Activated T-helper 1 cell treated with Interleukin-2 at 50 U/mL for 16 hours (primary cell): ENCODE measurements at places on chromosomes 12 and 14.

GRCh38 chr12:124893792-124894516 is 20.5 kb downstream of the UBC start:
- no peak for DNase-seq

- DNase-seq: no peak
These were observed 57.7 kb downstream of the ARF6 start for GRCh38 chr14:49950275-49951228.

GRCh38 chr12:119169150-119169549 is 9.6 kb upstream of the HSPB8 start:
- DNase-seq: no peak

DNA sequence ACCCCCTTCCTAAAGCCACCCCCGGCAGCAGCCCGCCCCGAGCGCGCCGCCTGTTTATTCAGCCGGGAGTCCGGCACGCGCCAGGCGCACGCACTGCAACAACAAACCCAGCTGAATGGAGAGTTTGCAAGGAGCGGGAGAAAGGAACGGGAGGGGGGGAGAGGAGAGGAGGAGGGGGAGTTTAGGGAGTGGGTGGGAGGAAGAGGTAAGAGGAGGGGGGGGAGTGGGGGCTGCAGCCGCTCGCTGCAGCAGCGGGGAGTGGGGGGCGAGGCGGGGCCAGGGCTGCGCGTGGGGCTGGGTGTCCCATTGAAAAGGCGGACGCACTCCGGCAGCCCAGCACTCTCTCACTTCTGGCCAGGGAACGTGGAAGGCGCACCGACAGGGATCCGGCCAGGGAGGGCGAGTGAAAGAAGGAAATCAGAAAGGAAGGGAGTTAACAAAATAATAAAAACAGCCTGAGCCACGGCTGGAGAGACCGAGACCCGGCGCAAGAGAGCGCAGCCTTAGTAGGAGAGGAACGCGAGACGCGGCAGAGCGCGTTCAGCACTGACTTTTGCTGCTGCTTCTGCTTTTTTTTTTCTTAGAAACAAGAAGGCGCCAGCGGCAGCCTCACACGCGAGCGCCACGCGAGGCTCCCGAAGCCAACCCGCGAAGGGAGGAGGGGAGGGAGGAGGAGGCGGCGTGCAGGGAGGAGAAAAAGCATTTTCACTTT is at the start of gene ASCL1:
Gene ASCL1, plus strand, starts transcription at position 336 of the 712 bp plus-strand sequence. CDS start 571 bp downstream, outside the sequence.
- no peak for DNase-seq

GRCh38 chr12:40039598-40039997 is 66.3 kb downstream of the SLC2A13 start:
- no peak for DNase-seq

DNA sequence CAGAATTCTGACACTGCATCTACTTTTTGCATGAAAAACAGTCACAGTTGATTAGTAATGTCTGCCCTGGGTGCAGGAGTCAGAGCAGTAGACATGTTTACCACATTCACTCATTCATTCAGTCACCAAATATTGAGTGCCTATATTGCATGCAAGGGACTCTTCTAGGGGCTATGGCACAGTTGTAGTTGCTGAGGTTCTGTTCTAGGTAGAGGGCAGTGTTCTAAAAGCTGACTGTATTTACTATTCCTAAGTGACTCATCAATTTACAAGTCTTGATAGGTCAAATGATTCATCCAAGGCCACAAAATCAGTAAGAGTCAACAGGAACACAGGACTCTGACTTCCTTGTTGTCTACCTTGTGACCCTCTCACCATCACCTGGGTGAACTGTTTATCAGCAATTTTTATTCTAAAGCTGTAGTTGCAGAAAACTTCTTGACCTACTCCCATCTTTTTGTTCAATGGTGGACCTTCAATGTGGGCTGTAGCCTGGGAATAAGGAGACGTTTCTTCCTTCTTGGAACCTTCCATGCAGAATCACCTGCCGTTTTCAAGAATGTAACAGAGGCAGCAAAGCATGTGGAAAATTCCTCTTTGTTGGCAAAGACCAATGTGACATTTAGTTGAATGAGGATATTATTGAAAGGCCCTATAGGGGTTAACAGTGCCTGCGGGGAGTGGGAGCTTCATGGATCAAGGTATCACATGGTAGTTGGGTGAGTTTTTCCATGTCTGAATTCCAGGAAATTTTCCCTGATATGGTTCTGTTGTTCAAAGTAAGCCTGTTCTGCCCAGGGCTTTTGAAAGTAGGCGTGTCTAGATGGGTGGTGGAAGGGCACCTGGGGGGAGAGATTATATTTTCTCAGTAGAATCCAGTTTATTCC is 223.2 kb downstream of the KTN1 start:
- no peak for DNase-seq

DNA sequence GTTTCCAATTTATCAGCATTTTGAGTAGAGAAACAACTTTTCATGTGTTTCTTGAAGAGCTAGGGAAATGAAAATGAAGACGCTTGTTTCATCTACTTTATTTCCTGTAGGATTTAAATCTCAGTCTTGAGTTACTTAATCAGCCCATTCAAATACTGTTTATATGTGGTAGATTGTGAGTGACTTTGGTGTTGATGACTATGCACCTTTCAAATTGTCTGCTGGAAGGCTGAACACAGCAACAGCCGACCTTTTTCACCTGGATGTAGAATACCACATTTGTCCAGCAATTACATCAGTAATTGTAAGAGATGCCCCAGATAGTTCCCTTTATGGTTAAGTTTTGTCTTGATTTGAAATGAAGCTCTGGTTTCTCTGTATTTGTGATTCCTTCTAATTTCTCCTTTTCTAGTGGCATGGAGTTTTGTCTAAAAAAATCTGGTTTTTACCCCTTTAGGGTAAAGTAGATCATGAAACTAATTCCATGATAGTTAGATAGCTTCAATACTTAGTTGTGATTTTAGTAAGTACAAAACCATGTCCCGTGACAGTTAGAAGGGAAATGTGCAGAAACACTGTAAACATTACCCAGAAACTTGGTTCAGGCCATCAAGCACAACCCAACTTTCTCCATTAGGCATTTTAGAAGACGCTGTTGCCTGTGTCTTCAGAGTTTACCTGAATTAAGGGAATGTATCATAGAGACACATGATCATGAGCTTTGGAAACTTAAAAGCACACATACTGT is 165.0 kb downstream of the SRGAP1 start:
- DNase-seq: no peak

- DNase-seq: no peak
These were observed 181.9 kb downstream of the BCAT1 start for GRCh38 chr12:24767016-24767415.

- DNase-seq: no peak
These were observed 42.8 kb upstream of the CPSF6 start for GRCh38 chr12:69196302-69197288.

DNA sequence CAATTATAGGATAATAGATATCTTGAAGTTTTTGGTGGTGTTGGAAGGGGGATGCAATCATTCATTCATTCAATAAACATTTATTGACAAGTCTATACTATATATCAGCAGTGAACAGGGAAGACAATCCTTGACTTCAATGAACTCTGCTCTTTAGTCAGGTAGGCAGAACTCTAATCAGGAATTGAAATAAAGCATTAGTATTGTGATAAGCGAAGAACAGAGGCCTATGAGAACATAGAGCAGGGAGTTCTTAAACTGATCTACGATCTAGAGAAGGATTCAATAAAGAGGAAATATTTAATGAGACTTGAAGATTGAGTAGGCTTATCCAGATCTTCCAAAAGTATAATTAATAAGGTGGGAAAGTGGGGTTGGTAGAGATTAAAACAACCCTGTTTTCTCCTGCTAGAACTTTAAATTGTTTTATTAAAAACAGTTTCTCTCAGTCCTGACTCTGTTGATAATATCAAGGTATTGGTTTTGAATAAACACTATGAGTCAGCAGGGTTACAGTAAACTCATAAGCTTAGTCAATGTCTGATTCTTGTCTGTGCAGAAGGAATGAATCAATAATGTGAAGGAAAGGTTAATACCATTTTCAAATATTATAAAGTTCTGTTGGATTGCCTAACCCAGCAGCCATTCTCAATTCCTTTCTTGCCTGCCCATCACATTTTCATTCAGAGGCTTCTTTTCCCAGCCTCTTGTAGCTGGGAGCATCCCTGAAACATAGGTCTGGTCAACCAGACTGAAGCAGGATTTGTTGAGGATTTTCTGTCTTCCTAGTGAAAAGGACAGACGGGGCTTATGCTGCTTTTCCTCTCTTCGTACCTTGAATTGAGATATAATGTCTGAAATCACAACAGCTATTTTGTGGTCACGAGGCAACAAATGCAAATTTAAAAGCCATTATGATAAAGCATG is 38.9 kb upstream of the KTN1 start:
- DNase-seq: no peak

- no peak for DNase-seq
These were observed 17.0 kb downstream of the NCOR2 start for GRCh38 chr12:124550123-124551089.

GRCh38 chr12:66965621-66966020 is 286.7 kb upstream of the GRIP1 start:
- no peak for DNase-seq

- DNase-seq: no peak
These were observed 37.7 kb downstream of the NRDE2 start for GRCh38 chr14:90293766-90294730.

- no peak for DNase-seq
These were observed 46.1 kb downstream of the INTS13 start for GRCh38 chr12:26891704-26892103.

DNA sequence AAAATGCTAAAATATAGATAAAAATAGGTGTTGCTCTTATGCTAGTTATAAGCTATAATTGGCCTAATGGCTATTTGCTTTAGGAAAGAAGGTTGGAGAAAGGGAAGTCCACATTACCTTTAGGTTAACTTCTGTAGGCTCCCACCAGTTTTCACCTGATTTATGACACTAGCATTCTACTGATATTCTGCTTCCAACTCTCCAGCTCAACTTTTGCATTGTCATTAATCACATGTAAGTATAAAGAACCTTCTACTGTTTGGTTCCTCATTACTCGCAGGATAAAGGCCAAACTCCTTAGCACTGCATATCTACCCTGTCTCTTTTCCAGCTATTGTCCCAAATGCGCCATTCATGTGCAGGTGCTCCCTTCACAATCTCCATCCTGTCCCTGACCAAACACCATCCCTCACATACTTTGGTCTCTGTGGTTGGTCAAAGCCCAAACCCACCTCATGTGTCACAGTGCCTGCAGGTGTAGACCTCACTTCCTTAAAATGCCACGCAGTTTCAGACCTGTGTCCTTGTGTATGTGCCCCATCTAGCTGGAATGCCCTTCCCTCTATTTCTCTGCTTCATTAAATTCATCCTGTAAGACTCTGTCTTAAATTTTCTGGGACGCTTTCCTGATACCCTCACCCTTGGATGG is 3.3 kb downstream of the DDHD1 start:
- no peak for DNase-seq
